ENCODE measurements at places on chromosomes 6 and 20.

- no peak for DNase-seq
Observed at GRCh38 chr6:19827247-19827646, 9.9 kb upstream of the ID4 start.

- no peak for DNase-seq
Observed at GRCh38 chr6:138129190-138129589, 22.0 kb upstream of the PERP start.

DNA sequence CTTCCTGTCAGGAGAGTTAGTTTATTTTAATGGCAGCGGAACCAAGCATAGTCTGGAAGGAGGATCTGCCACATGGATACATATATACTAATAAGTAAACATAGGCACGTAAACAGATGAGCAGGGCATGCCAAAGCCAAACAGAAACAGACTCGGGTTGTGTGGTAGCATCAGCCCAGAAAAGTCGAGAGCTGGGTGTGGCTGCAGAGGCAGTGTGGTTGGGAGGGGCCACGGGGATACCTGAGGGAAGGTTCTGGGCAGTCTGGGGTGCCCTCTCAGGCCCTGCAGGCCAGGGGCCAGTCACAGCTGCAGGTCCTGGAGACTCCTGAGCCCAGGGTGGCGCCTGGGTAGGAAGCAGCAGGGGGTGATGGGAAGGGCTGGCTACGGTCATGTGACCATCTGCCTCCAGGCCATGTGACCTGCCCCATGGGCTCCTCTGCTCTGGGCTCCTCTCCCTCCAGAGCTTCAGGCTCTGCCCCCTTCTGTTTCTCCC is 42.8 kb upstream of the MRPS10 start:
- DNase-seq: no peak

- no peak for DNase-seq
Observed at GRCh38 chr20:52830598-52830997, 141.6 kb upstream of the TSHZ2 start.

GRCh38 chr6:148470606-148471465 is 128.2 kb downstream of the SASH1 start:
- no peak for DNase-seq

- DNase-seq: no peak
Observed at GRCh38 chr6:145883263-145883662, 68.7 kb upstream of the FBXO30 start.
